ENCODE measurements at places on chromosomes 7 and 10.
A peak's percentile ranks its signal among the peaks of the same experiment; 100 is the strongest.

GRCh38 chr7:159119851-159120539 is 24.7 kb downstream of the VIPR2 start:
- no peak for DNase-seq

- DNase-seq: peak; percentile 39
Observed at GRCh38 chr10:44927352-44927751, 16.2 kb downstream of the TMEM72 start.

DNA sequence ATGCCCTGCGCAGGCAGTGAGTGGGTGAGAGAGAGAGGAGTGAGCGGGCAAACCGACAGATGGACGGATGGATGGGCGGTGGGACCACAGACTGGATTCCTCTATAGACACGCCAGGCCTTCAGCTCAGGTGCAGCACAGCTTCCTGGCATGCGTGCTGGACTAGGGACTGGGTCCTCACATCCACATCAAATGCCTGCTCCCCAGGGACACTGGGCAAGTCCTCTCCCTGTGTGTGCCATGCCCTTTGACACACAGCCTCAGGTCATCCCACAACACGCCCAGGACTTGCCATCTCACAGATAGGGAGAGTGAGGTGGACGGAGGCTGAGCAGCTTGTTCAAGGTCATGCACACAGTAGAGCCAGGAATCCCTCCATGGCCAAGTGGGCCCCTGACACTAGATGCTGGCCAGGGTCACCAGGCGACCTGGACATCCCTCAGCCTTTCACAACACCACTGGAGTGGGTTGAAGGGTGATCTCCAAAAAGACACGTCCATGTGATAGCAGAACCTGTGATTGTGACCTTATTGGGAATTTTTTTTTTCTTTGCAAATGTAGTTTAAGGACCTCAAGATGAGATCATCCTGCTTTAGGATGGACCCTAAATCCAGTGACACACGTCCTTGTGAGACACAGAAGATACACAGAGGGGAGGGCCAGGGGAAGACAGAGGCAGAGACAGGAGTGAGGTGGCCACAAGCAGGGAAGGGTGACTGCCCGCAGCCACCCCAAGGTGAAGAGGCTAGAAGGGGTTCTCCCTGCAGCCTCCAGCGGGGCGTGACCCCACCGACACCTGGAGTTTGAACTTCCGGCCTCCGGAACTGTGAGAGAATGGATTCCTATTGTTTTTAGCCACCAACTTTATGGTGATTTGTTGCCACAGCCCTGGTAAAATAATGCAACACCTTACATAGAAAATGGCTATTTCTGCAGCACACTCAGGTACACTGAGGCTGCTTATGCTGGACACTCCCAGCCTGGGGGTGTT is 155.0 kb upstream of the CHST15 start:
- DNase-seq: no peak

DNA sequence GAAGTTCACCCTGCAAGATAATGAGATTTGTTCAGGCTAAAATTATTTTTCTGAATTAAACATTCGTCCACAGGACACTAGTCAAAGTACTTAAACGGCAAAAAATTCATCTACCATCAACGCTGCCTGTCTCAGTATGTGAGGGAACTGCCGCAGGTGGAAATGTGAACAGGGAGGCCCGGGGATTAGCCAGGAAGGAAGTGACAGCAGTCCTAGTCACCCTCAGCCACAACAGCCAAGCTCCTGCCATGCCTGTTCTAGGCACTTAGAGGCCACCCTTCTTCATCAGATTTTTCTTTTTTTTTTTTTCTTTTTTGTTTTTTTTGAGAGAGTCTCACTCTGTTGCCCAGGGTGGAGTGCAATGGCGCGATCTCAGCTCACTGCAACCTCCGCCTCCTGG is 9.4 kb downstream of the NUDT5 start:
- DNase-seq: no peak
